Fibroblast of lung (primary cell): ENCODE measurements at places on chromosomes 7 and 10.

DNA sequence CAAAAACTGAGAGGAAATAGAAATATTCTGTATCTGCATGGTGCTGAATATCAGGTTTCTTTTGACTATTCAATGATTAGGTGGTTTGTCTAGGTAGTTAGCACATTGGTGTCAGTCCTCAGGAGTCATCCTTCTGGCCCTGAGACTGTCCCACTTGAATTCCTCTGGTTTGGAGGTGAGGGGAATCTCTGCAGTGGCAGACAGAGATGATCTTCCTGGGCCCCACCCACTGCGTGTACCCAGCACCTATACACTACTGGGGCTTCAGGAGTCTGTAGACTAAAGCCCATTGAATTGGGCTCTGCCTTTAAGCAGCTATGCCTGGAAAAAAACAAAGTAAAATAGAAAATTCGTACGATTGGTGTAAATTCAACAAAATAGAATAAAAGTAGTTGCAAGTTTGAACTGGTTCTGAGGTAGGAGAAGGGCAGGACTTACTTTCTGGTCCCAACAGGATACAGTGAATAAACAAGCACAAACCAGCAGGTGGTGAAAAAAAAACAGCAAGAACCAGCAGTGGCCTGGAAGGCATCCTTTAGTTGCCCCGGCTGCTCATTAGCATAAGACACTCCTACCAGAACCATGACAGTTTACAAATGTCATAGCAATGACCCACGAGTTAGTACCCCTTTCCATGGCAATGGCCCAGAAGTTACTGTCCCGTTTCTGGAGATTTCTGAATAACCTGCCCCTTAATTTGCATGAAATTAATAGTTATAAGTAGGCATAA lies 1.7 kb downstream of the LIPM start:
- no peak for DNase-seq

DNA sequence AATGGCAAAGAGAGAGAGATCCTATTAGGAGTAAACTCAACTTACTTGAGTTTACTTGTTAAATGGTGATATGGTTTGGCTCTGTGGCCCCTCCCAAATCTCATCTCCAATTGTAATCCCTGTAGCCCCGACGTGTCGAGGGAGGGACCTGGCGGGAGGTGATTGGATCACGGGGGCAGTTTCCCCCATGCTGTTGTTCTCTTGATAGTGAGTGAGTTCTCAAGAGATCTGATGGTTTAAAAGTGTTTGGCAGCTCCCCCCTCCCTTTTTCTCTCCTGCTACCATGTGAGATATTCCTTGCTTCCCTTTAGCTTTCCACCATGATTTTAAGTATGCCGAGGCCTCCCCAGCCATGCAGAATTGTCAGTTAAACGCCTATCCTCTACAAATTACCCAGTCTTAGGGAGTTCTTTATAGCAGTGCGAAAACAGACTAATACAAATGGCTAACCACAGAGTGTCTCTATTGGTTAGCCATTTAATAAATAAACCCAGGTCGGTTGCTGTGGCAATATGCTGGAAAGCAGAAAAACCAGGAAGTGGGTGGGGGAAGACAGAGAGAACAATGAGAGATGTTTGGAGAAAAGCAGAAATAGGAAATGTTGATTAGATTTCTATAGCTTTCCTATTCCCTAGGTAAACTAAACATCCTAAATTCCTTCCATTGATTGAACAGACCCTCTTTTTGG lies 3.0 kb upstream of the STMP1 start:
- no peak for DNase-seq

DNA sequence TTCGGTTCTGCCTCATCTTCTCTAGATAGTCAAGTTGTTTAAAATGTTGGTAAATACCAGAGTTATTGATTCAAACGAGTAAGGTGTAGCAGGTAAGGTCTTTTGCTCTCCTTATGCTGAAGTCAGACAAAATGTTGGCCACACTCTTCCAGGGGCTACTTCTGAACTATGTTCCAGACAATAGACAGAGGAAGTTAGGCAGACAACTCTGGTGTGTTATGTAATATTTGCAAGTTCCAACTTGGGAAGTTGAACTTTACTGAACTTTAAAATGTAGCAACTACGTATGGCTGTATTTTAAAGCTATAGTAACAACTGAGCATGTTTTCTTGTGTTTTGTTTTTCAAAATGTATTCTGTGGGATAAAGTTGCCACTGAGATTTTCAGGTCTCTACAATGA lies 125.7 kb upstream of the NEBL start:
- no peak for DNase-seq

DNA sequence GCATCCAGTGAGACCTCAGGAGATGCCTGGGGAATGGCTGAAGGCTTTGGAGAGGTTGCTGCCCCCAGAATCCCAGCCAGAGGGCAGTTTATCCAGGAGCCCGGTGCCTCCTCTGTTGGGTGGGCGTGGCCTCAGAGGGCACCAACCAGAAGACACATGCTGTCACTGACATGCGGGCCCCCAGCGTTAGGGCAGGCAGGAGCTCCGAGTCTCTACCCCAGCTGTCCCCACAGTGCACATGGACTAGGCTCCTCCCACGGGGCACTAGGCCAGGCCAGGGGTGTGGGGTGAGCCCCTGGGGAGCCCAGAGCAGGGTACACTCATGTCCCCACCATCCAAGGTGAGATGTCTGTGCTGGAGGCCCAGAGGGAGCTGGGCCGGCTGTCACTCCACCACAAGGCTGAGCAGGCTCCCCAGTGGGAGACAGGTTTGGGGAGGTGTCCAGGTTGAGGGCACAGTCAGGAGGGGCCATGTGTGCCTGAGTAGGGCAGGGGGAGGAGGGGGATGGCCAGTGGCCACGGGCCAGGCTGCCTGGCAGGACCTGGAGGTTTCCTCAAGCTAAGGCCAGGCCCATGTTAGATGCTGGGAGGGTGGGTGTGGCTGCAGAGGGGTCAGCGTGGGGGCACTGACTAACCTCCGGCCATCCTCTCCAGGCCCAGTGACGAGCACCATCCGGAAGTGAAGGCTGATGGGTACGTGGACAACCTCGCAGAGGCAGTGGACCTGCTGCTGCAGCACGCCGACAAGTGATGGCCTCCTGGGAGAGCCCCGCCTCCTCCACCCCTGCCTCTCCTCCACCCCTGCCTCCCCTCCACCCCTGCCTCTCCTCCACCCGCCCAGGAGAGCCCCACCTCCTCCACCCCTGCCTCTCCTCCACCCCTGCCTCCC lies 131.3 kb downstream of the FAM53B start:
- peak; percentile 45 for DNase-seq
